Thymus (tissue), 14 donors: ENCODE measurements at places on chromosomes 2 and 18. TPM values are rescaled to one million over a fixed set of nuclear protein-coding genes. Genes with fewer than 3 reads are reported as not detected.
A peak's percentile ranks its signal among the peaks of the same experiment; 100 is the strongest.

Gene DUSP11
- total RNA-seq, result 31.2 TPM

Gene RAX
- under 0.01 TPM for total RNA-seq

- H3K4me3 ChIP-seq, result no peak overlapping the region
- no peak overlapping the region for H3K27ac ChIP-seq
- peaks cover 99% of the 10 kb centered on the region for H3K27me3 ChIP-seq
- peaks cover 4% of the 10 kb centered on the region for H3K4me1 ChIP-seq
- no peak for DNase-seq
These were observed 4.0 kb downstream of the EMX1 start for GRCh38 chr2:72921088-72921851.

- peaks cover 4% of the 10 kb centered on the region for H3K4me1 ChIP-seq
- no peaks in the 10 kb centered on the region for H3K36me3 ChIP-seq
- DNase-seq, result no peak
- H3K27ac ChIP-seq, result peak overlapping the region; percentile 68
- no peaks in the 10 kb centered on the region for H3K27me3 ChIP-seq
These were observed 163.5 kb downstream of the UXS1 start for GRCh38 chr2:106030287-106031268.

DNA sequence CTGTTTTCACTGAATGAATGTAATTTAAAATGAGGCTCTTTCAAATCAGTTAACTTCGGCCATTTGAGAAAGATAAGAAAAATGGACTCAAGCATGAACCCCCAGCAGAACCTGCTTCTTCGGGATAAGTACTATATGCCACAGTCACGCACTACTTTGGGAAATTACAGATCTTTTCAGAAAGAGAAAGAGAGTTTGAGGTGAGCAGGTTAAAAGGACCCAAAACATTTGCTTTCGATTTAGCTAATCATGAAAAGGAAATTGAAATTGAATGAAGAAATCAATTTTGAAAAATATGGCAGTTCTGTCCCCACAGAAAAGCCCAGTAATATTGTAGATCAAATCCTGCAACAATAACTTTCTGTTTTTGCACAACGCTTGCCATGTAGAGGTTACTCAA lies 156.9 kb downstream of the GRB14 start:
- H3K27ac ChIP-seq, result no peak overlapping the region
- no peak for DNase-seq
- no peak overlapping the region for H3K4me3 ChIP-seq
- H3K4me1 ChIP-seq, result no peaks in the 10 kb centered on the region

GRCh38 chr2:117717072-117717471 lies 97.4 kb upstream of the DDX18 start:
- H3K27me3 ChIP-seq, result no peaks in the 10 kb centered on the region
- no peak for DNase-seq
- no peak overlapping the region for H3K27ac ChIP-seq

GRCh38 chr2:169461143-169461542 lies 18.2 kb upstream of the BBS5 start:
- no peaks in the 10 kb centered on the region for H3K27me3 ChIP-seq
- no peaks in the 10 kb centered on the region for H3K36me3 ChIP-seq
- no peak overlapping the region for H3K4me3 ChIP-seq

DNA sequence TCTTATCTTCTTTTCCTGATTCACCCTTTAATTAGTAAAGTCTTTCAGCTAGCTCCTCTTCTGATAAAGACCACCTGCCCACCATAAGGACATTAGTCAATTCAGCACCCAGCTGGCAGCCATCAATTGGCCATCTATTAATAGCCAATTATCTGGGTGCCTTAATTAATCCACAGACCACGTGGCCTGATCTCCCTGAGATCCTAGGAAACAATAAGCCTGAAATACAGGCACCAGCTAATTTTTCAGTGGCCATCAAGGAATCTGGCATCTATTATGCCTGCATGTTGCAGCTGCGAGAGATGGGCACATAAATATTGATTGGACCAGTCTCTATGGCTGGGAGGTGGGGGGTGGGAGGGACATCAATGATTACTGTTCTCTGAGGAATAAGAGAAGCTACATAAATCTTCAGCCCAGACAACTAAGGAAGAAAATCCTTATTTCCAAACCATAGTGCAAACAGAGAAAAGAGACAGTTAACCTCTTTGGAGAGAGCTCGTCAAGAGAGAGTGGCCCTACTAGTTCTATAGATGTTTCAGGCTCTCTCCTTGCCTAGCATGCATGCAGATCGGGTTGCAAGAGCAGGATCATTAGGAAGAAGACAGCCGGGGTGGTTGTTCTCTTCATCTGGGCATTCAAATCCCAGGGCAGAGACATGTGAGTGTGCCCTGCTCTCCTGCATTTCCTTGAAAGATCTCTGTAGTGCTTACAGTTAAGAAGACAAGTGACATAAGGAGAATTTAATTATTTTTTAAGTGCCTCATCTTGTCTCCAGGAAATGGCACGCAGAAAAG lies 8.7 kb downstream of the GALNT14 start:
- H3K27me3 ChIP-seq, result no peaks in the 10 kb centered on the region
- H3K27ac ChIP-seq, result no peak overlapping the region

DNA sequence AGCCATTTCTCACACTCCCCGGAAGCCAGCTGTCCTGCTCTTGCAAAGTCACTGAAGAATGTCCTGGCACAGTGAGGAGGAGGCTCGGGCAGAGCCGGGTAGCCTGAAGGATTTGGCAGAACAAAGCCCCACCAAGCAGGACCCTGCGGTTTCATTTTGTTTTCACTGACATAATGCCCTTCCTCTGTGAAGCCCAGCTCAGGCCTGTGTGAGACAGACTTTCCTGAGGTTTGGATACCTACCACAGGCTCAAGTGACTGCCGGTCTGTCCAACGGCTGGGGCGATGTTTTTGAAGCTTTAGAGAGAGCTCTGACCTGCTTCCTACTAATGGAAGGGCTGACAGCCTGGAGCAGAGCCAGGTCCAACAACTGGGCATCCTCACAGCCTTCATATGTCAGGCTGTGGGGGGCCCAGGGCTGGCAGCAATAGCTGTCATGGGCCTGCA lies 99.8 kb upstream of the FZD7 start:
- H3K4me1 ChIP-seq, result no peaks in the 10 kb centered on the region
- DNase-seq, result no peak
- no peak overlapping the region for H3K4me3 ChIP-seq
- H3K27me3 ChIP-seq, result no peaks in the 10 kb centered on the region

DNA sequence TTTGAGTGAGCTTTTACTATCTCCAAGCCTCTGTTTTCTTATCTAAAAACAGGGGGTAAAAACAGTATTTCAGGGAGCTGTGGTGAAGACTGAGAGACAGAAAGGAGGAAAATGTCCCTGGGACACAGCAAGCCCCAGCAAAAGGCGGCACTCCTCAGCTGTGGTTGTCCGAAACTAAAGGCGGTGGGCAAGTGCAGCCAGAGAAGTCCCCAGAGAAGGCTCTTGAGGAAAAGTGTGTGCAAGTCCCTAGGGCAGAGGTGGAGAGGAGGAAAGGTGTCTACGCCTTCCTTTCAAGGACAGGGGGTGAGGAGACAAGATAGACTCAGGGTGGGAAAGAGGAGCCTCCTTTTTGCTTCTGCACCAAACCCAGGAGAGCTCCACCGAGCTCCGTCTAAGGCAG lies 45.5 kb downstream of the CYP27C1 start:
- H3K27ac ChIP-seq, result no peak overlapping the region
- no peaks in the 10 kb centered on the region for H3K36me3 ChIP-seq
- H3K4me3 ChIP-seq, result no peak overlapping the region
- no peaks in the 10 kb centered on the region for H3K4me1 ChIP-seq
- DNase-seq, result no peak
- no peaks in the 10 kb centered on the region for H3K27me3 ChIP-seq

DNA sequence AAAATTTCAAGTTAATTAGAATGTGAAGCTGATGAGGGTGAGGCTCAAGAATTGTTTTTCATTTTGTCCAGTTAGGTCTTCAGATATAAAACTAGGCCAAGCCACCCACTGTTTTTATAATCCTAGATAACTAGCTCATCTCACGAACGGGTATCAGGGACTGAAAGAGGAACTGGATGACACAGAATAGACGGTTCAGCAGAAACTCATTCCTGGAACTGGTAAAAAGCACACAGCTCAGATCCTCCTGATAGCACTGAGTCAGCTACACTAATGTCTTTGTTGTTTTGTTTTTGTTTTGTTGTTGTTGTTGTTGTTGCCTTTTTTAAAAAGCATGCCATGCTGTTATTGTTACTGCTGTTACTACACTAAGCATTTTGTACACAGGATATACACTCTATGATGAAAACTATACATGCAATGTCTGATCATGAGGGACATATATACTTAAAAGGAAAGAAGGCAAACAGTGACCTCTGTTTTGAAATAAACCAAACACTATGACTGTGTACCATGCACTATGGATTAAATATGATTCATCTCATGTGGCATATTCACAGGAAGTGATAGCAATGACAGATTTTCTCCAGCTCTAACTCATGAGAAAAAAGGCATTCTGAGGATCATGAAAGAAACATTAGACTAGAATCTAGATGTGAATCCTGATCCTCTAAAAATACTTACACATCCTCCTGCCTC lies 437.6 kb downstream of the NCKAP5 start:
- no peak overlapping the region for H3K27ac ChIP-seq
- H3K36me3 ChIP-seq, result no peaks in the 10 kb centered on the region
- H3K4me3 ChIP-seq, result no peak overlapping the region
- no peaks in the 10 kb centered on the region for H3K27me3 ChIP-seq
- no peak for DNase-seq

- DNase-seq, result no peak
- H3K27ac ChIP-seq, result no peak overlapping the region
- H3K4me1 ChIP-seq, result no peaks in the 10 kb centered on the region
- H3K4me3 ChIP-seq, result no peak overlapping the region
- H3K36me3 ChIP-seq, result no peaks in the 10 kb centered on the region
These were observed 307.8 kb downstream of the CYP26B1 start for GRCh38 chr2:71839826-71840225.

- no peak for DNase-seq
- no peak overlapping the region for H3K4me3 ChIP-seq
These were observed 3.0 kb downstream of the MBD5 start for GRCh38 chr2:148023861-148024260.

Gene ANKRD30B
- total RNA-seq, result not detected

GRCh38 chr2:174607989-174608865 lies 10.6 kb upstream of the WIPF1 start:
- H3K27me3 ChIP-seq, result no peaks in the 10 kb centered on the region
- DNase-seq, result no peak
- H3K4me1 ChIP-seq, result peaks cover 36% of the 10 kb centered on the region
- peaks cover 9% of the 10 kb centered on the region for H3K36me3 ChIP-seq

GRCh38 chr2:128641421-128642080 lies 322.9 kb upstream of the HS6ST1 start:
- peak; percentile 33 for DNase-seq
- no peaks in the 10 kb centered on the region for H3K36me3 ChIP-seq
- no peak overlapping the region for H3K4me3 ChIP-seq
- no peaks in the 10 kb centered on the region for H3K27me3 ChIP-seq

Gene SP140
- 6.6 TPM for total RNA-seq

DNA sequence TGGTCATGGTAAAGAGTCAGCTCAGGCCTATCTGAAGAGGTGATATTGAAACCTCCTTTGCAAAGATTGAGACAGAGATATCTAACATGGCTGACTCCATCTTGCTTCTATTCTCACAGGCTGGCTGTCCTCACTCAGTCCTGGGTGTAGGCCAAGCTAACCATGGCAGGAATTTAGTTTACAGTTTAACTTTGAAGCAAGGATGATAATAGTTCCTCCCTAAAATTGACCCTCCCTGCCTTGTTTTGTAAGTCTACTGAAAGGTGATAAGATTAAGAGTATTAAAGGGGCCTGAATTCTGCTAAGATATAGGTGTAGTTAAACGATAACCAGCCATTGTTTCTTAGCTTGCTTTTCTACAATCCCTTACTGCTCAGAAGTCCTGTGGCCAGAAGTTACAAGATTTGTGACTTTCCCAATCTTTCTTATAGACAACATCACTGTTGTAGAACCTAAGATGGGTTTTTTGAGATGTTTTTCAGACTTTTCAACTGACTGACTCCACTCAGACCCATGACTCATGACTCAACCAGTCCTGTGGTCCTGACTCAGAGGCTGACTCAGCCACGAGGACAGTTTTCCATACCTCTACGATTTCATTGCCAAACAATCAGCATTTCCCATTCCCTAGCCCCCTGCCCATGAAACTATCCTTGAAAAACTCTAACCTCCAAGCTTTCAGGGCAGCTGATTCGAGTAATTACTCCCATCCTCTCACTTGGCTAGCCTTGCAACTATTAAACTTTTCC lies 195.7 kb upstream of the SESTD1 start:
- no peak overlapping the region for H3K4me3 ChIP-seq
- no peaks in the 10 kb centered on the region for H3K36me3 ChIP-seq
- no peak for DNase-seq

DNA sequence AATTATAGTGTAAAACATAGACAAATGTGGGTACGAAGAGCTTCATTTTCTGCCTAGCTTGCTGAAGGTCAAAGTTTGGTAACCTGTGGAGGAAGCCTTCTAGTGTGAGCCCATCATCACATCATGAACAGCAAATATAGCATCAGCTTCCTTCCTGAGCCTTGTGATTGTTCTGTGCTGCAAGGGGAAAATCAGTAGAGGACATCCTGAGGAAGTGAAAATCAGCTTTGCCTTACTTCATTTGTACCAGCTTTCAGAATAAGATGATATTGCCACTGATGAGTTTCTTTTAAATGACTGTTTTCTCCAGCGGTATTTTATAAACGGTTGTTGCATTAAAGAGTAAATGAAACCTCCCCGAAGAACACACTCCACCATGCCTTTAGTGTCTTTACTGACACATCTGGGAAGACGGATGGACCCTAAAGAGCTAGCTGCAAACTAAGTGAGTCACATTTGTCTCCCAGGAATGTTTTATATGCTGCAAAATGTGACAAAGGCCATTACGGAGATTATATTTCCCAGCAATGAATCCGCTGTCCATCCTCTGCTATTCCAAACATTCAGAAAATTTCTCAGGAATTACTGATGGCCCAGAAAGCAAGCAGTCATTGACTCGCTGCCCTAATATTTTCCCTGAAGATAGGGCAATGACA lies 1272.8 kb downstream of the SUCLG1 start:
- no peaks in the 10 kb centered on the region for H3K4me1 ChIP-seq
- no peaks in the 10 kb centered on the region for H3K27me3 ChIP-seq
- DNase-seq, result no peak
- H3K4me3 ChIP-seq, result no peak overlapping the region

- H3K4me1 ChIP-seq, result no peaks in the 10 kb centered on the region
- H3K27ac ChIP-seq, result no peak overlapping the region
- H3K27me3 ChIP-seq, result no peaks in the 10 kb centered on the region
- H3K4me3 ChIP-seq, result no peak overlapping the region
- no peaks in the 10 kb centered on the region for H3K36me3 ChIP-seq
- no peak for DNase-seq
These were observed 171.4 kb upstream of the FSIP2 start for GRCh38 chr2:185567196-185567595.
